ENCODE measurements at places on chromosomes 13 and 19.

DNA sequence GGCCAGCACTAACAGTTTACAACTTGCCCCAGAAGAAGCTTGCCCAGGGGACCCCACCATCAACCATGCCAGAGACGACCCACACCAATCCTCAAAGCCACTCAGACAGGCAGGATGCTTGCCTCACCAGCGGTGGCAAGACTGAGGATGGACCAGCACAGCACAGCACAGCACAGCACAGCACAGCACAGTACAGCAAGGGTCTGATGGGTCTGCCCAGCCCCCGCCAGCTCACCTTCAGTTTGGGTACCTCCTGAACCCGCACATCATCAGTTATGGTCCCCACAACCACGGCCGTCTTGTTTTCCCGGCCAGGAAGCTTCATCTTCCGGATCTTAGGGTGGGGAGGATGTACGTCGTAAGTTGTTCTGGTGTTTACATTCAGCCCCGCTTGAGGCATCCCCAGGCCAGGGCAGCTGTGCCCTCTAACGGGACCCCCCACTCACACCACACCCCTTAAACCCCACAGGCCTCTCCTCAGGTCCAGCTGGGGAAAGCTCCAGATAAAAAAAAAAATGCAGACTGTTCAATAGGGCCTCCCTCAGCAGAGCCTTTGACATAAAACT is 1.7 kb upstream of the FAM83E start:
- DNase-seq, result no peak

GRCh38 chr13:100983111-100983510 is 308.5 kb upstream of the TMTC4 start:
- no peak for DNase-seq

DNA sequence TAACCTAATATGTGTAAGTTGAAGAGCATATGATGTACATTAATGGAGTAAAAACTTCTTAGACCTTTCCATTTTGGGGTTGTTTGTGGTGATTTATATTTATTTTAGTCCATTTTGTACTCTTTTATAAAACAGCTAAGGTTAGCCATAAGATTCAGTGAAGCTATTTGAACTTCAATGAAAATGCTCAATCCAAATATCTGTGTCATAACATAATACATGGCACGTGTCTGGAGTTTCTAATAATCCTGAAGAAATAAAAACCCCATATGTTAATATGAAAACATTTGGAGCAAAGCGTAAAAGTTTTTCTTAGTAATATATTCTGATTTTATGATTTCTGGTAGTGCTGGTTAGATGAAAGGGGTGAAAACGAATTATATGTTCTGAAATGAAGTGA is 1729.7 kb downstream of the PCDH9 start:
- DNase-seq, result no peak

- DNase-seq, result no peak
Measured at GRCh38 chr13:101262306-101262705, 154.0 kb downstream of the NALCN start.

DNA sequence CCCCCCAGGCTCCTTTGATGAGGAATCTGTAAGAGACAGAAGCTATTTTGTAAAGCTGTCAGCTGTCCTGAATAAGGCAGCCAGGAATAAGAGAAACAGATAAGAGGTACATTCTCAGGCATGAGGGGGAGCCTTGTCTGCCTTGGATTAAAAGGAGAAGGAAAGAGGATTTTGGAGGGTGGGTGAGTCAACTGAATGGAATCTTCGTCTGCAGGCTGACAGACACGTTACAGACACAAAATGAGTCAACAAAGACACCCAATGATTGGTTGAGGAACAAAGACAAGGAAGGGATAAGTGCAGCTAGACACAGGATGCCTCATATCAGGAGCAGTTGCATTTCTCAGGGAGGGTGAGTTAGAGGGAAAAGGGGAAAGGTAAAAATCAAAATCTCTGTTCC is 162.5 kb downstream of the OLFM4 start:
- DNase-seq, result no peak

- no peak for DNase-seq
Measured at GRCh38 chr13:111202745-111203144, 87.6 kb downstream of the ARHGEF7 start.

DNA sequence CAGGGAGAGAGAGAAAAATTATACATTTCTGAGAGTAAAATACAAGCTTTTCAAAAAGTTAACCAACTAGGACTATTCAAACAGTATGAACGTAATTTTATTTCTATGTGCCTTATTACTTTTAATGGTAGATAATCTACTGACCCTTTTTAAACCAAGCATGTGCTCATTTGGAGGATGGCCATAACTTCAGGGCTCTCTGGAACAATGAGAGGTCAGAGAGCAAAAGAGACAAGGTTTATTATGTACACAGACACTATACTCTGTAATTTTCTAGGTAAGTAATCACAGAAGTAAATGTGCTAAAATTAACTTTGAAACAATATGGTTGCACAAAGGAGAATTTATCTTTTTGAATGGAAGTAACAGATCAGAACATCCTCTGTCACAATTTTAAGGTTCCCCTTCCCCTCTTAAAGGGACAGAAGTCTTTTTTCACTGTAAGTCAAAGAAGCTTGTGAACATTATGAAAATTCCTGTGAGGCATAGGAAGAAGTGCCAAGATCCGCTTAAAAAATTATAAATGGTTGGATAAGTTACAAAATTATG is 1.0 kb downstream of the POSTN start:
- DNase-seq, result no peak

GRCh38 chr13:52085421-52085820 is 43.5 kb downstream of the NEK5 start:
- DNase-seq, result no peak

GRCh38 chr13:58946274-58946673 is 1217.5 kb downstream of the DIAPH3 start:
- DNase-seq, result no peak

DNA sequence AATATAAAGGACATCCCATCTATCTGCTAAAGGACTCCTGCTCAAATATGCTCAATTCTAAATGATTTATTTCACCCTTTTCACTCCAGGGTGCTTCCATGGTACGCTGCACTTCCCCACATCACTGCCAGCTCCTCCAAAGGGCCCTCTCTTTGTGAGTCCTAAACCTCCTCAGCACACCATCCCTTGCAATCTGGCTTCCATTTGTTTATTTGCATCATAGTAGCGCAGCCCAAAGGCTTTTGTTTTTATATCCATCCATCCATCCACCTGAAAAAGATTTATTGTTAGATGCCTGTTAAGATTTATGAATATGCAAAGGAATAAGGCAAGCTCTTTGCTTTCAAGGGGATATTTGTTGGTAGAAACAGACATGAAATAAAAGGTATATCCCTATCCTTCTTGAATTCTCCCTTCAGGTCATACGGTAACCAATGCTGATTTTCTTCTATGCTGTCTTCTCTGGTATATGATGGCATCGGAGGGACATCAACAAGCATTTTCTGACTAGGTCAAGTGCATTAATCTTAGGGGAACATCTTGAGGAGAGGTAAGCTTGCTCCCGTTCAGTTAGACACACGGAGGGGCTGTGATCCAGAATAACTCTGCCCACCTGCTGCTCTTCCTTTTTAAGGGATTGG is 397.6 kb downstream of the LIG4 start:
- DNase-seq, result no peak

GRCh38 chr19:28074773-28075172 is 1138.2 kb downstream of the UQCRFS1 start:
- DNase-seq, result no peak

GRCh38 chr13:37070956-37071355 is 11.5 kb upstream of the SUPT20H start:
- DNase-seq, result no peak

- no peak for DNase-seq
Measured at GRCh38 chr19:757811-758668, 7.1 kb downstream of the MISP start.

DNA sequence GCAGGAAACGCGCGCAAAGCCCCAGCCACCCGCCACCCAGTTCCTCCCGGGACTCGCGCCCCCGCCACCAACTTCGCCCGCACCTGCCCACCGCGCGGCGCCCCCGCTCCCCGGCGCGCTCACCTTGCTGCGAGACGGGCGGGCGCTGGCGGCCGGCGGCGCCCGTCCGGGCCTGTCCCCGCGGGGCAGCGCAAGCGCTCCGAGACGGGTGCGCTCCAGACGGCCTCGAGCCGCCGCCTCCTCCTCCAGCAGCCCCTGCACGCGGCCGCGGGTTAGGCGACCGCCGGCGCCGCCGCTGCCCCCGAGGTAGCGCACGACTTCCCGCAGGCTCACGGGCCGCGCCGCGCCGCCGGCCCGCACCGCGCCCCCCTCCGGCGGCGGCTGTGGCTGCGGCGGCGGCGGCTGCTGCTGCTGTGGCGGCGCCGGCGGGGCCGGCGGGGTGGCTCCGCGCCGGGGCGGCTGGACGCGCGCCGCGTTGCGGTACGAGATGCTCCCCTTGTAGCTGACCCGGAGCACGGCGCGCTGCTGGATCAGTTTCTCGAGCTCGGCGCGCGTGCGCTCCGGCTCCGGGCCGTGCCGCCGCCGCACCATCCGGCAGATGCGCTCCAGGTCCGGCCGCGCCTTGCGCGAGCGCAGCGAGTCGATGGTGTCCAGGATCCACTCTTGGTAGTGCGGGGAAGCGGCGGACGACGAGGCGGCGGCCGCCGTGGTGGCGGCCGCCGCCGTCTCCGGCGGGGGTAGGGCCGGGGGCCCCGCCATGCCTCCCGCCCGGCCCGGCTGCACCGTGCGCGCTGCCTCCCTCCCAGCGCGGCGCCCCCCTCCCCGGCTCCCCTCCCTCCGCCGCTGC is 666 bp downstream of the SAMD1 start:
- no peak for DNase-seq
